ENCODE measurements at places on chromosomes 6 and 20.

- no peak for DNase-seq
Measured at GRCh38 chr20:50746138-50746940, 15.0 kb downstream of the PARD6B start.

DNA sequence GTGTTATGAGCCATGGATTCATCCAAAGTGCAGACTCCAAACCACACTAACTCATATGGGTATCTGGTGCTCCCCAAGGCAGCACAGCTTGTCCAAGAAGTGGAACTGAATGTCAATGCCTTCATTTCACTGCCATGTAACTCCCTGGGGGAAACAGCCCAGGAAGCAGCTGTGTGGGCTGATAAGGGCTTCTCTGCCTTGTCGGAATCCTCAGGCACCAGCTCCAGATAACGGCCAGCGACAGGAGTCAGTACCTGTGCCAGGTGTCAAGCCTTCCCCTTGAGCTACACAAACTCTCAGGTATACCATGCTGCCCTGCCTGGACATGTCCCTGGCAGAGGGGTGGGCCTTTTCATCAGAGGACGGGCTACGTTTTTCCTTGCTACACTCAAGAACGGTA is 751.9 kb upstream of the CHD6 start:
- no peak for DNase-seq

- no peak for DNase-seq
Measured at GRCh38 chr20:53660947-53661381, 67.3 kb upstream of the ZNF217 start.

GRCh38 chr20:37898233-37899104 is 4.5 kb upstream of the VSTM2L start:
- no peak for DNase-seq

DNA sequence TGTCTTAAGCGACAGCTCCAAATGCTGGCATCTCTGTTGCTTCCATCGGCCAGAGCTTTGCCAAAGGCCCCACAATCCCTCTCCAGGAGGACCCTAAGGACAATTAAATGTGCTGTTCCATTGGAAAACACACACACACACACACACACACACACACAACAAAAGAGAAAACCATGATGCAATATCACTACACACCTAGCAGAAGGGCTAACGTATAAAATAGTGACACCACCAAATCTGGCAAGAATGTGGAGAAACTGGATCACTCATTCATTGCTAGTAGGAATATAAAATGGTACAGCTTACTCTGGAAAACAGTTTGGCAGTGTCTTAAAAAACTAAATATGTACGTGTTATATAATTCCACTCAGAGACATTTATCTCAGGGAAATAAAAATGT is 13.0 kb upstream of the TMEM14A start:
- DNase-seq: no peak

DNA sequence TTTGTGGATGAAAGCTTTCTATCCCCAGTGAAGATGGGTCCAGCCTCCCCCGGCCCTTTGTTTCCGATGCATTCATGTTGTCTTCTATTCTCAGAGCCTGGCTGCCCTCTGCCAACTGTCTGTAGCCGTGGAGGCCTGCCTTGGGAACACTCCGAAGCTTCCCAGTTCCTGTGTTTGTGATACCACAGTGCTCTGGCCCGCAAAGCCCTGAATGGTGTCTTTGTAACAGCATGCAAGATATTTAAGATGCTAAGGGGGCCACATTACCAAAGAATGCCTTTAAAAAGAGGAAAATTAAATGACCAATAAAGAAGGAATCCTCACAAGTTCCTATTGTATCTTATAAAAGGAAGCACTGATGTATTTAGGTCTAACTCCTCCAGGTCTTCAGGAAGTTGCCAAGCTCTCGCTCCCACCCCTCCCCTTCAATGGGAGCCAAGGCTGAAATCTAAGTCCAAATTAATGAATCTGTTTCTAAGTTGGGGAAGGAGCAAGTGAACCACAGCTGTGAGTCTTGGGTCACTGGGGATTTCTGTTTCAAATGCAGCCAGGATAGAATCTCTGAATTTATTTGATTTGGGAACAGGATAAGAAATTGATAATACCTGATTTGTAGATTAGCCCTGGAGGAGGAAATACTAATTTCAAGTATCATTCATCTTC is 596.1 kb downstream of the QKI start:
- no peak for DNase-seq

GRCh38 chr20:10654250-10654610 is 19.6 kb downstream of the JAG1 start:
- no peak for DNase-seq

DNA sequence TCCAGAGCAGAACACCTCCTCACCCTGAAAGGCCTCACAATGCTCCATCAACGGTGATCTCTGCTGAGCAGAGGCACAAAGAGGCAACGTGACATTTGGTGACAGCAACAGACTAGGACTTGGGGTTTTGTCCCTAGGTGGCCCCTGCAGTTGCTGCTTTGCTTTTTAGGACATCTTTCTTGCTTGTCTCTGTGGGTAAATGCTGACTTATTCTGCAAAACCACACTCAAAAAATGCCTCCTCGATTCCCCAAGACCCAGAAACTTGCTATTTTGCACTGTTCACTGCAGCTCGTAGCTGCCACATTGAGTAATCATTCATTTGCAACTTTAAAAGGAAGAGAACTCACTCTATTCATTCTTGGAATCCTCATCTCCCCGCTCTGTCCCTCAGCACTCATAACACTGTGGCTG is 209.9 kb downstream of the LY86 start:
- no peak for DNase-seq

DNA sequence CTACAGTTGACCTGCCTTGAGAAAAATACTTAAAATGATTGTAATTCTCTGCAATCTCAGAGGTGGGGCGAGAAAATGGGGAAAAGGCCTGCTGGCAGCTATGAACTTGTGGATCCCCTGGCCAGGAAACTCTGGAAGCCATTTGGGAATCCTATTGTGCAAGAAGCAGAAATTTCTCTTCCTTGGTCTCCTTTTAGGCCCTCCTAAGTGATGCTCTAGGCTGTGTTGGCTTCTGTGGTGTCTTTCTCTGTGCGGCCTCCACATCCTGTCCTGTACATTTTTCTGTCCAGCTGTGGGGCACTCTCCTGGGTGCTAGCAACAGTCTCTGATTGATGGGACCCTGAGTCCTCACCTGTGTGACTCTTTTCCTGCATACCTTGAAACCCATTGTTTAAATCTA is 290.9 kb downstream of the FARS2 start:
- no peak for DNase-seq

All from ELR (cell line).